ENCODE measurements at places on chromosomes 6 and 20.

GRCh38 chr6:15487262-15487661 is 175.6 kb downstream of the DTNBP1 start:
- no peak for DNase-seq

DNA sequence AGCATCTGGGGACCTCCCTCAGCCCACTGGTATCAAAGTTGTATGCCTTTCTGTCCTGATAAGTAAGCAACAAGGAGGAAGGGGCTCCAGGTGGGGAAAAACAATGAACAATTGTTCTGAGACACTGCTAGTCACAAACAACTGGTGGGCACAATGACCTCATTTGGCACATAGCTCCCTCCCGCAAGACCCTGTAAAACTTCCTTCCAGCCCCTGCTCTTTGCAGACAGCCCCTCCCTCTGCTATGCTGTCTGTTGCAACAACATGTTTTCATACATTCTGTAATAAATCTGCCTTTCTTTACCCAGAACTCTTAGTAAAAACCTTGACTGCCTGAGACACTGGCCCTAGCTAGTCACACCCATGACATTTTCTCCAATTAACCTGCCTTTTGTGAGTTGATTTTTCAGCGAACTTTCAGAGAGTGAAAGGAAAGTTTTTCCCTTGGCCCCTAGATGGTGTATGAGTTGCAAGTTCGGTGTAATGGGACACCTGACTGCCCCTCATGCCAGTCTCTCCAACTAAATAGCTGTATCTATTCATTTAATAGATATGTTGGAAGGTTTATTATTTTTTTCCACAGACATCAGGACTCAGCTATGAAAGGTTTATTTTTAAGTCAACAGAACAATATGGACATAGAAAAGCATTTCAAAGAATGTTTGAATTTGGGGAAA is 142.3 kb upstream of the SLC22A16 start:
- no peak for DNase-seq

- no peak for DNase-seq
These were observed 114.1 kb downstream of the ERMARD start for GRCh38 chr6:169865346-169866139.

GRCh38 chr6:122008101-122008999 is 391.1 kb upstream of the HSF2 start:
- no peak for DNase-seq

GRCh38 chr6:15952231-15953151 is 176.4 kb upstream of the MYLIP start:
- no peak for DNase-seq

- DNase-seq: no peak
These were observed 128.9 kb upstream of the SHLD1 start for GRCh38 chr20:5621305-5621704.

DNA sequence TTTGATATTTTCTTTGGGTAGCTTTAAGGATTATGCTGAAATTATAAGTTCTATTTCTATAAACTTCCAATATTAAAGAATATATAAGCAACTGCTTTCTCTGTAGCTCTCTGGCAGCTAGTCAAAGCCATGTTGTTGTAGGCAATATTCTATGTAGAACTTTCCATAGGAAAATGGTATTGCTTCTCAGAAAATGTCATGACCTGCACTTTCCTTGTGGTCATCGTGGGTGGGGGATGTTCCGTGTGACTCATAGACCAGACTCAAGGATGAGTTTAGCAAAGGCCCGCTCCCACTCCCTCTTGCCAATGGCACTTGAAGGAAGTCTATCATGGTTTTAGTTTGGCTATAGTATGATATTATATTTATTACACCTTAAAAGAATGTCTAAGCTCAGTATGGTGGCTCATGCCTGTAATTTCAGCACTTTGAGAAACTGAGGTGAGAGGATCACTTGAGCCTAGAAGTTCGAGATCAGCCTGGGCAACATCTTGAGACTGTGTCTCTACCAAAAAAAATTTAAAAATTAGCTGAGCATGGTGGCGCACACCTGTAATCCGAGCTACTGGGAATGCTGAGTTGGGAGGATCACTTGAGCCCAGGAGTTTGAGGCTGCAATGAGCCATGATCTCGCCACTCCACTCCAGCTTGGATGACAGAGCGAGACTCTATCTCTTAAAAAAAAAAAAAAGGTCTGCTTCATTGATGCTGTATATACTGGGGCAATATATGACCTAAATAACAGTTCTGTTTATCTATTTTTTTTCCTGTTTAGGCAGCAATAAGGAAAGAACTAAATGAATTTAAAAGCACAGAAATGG is 36.6 kb upstream of the LTV1 start:
- peak; percentile 53 for DNase-seq

DNA sequence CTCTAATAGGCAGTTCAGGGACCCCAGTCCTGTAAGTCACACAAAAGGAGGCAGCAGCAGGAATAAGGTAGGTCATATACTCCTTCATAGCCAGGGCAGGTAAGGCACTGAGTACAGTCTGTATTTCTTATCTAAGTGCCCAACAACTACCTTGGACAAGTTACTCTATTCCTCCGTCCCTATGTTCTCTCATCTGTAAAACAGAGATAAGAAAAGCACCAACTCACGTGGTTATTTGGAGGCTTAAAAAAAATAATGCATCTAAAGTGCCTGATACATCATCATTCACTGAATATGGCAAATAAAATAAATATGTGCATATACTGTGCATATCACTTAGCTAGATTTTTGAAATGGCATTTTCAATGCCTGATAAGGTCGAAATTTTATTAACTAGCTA is 298.1 kb upstream of the CDYL start:
- DNase-seq: no peak

GRCh38 chr6:168538892-168539811 is 98.2 kb downstream of the SMOC2 start:
- no peak for DNase-seq

- DNase-seq: no peak
These were observed 13.5 kb upstream of the SEMG1 start for GRCh38 chr20:45193331-45193730.

GRCh38 chr6:34468378-34468892 is 2.6 kb downstream of the PACSIN1 start:
- DNase-seq: no peak

DNA sequence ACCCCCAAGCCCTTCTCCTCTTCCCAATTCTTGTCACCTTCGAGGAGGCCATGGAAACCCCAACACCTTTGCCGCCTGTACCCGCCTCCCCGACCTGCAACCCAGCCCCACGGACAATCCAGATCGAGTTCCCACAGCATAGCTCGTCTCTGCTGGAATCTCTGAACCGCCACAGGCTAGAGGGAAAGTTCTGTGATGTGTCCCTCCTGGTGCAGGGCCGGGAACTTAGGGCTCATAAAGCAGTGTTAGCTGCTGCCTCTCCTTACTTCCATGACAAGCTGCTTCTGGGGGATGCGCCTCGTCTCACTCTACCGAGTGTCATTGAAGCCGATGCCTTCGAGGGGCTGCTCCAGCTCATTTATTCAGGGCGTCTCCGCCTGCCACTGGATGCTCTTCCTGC is 675 bp downstream of the ZBTB9 start:
- DNase-seq: no peak

All from AG09309 (cell line).